ENCODE measurements at places on chromosomes 7 and 10.

GRCh38 chr7:75867390-75867717 lies 11.5 kb upstream of the RHBDD2 start:
- H3K27me3 ChIP-seq, result no peaks in the 10 kb centered on the region
- H3K36me3 ChIP-seq, result no peaks in the 10 kb centered on the region
- no peak for DNase-seq
- no peak overlapping the region for H3K27ac ChIP-seq
- no peaks in the 10 kb centered on the region for H3K4me1 ChIP-seq

DNA sequence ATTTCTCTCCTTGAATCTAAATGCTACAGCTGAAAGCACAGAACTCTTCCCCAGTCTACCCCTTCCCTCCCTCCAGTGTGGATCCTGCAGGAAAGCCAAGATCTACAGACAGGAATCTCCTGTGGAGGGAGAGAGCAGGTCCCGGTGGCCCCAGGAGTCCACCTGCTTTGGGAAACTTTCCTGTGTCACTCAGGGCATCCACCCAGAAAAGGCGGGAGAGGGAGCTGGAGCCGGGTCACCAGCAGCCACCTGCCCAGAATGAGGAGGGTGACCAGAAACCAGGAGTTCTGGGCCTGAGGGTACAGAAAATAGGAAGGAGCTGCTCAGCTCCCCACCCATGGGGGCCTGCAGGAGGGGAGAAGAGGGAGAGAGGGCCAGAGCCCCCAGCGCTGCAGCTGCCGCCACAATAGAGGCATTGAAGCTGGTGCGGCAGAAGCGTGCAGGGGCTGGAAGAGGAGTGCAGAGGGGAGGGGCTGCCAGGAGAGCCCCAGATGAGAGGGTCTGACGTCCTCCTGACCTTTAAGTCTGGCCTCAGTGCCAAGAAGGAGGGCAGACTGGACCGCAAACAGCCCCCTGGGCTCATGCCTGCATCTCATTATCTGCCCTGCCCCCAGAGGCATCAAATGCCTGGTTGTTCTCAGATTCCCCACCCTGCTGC lies 56.3 kb upstream of the TMEM72 start:
- DNase-seq, result no peak
- H3K4me1 ChIP-seq, result peaks cover 4% of the 10 kb centered on the region
- H3K27me3 ChIP-seq, result no peaks in the 10 kb centered on the region

DNA sequence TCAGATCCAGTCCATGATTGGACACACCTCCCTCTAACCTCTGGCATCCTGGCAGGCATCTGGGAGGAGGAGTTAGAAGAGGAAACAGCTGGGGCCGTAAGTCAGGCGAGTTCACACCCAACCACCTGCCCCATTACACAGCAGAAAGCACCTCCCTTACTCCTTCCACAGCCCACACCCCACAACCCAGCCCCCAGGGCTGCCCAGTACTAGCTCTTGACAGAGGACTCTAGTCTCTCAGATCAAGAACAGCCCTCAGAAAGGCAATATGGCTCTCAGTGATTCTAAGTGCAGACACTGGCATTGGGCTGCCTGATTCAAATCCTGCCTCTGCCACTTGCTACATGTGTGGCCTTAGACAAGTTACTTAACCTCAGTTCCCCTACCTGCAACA lies 34.1 kb downstream of the KCNMA1 start:
- H3K36me3 ChIP-seq, result no peaks in the 10 kb centered on the region
- no peaks in the 10 kb centered on the region for H3K27me3 ChIP-seq
- H3K27ac ChIP-seq, result no peak overlapping the region
- no peak overlapping the region for H3K4me3 ChIP-seq
- DNase-seq, result peak; percentile 36

- no peaks in the 10 kb centered on the region for H3K4me1 ChIP-seq
- no peak overlapping the region for H3K27ac ChIP-seq
- H3K36me3 ChIP-seq, result no peaks in the 10 kb centered on the region
- DNase-seq, result no peak
- H3K27me3 ChIP-seq, result no peaks in the 10 kb centered on the region
- no peak overlapping the region for H3K4me3 ChIP-seq
Observed at GRCh38 chr10:102322914-102323313, 72.6 kb upstream of the NFKB2 start.

Data from mesendoderm (in vitro differentiated cells).